Cortex of kidney (tissue), 1 donor: ENCODE measurements at places on chromosomes 6 and 20.

DNA sequence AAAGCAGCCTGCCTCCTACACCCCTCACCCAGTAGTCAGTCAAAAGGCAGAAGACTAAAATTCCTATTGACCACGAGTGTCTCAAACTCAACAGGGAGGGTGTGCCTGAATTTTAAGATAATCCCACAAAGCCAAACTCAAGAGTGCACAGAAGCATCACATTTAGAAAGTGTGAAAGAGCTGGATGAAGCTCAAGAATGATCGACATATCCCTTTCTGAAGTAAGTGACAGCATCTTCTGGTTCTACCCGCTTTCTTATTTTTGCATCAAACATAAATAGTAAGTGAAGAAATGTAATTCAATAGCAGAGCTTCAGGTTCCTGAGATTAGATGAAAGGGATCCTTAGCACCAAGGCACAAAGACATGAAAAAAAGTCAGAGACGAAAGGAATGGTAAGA is 64.5 kb upstream of the BACH2 start:
- no peak for DNase-seq

DNA sequence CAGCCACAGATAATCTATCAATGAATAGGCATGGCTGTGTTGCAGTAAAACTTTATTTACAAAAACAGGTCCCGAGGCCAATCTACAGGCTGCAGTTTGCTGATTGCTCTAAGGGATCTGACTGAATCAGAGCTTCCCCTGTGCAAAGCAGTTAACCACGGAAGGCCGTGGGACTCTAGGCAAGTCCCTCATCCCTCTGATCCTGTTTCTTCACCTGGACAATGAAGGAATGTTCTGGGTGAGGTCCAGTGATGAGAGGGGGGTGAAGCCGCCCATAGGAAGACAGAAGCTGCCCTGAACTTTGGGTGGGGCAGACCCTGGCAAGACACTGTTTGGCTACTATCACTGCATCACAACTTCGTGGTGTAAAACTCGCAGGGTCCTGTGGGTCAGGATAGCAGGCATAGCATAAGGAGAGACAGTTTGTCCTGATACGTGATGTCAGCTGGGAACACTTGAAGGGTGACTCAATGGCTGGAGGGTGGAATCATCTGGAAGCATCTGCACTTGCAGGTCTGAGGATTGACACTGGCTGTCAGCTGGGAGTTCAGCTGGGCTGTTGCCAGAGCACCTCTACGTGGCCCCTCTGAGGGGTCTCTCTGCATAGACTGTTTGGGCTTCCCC is 33.3 kb upstream of the TGM2 start:
- no peak for DNase-seq

GRCh38 chr6:5704708-5705107 is 302.0 kb downstream of the NRN1 start:
- no peak for DNase-seq

GRCh38 chr6:5112066-5112799 is 27.1 kb downstream of the PPP1R3G start:
- no peak for DNase-seq

DNA sequence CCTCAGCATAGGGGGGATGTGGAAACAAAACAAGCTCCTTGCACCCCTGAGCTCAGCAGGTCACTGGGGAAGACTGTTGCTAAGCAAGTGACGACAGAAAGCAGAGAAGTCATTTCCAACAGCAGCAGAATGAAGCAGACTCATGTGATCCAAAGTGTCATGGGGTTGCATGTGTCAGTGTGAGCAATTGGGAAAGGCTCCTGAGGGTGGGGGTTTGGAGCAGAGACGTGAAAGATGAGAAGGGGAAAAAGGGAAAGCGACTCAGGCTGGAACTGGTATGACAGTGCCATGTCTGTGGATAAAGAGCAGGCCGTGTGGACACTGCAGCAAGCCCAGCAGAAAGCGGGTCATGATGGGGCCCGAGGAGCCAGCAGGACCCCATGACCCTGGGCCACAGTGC is 363.9 kb downstream of the PREX1 start:
- no peak for DNase-seq

GRCh38 chr6:133995296-133995695 is 42.3 kb downstream of the TBPL1 start:
- DNase-seq = no peak

DNA sequence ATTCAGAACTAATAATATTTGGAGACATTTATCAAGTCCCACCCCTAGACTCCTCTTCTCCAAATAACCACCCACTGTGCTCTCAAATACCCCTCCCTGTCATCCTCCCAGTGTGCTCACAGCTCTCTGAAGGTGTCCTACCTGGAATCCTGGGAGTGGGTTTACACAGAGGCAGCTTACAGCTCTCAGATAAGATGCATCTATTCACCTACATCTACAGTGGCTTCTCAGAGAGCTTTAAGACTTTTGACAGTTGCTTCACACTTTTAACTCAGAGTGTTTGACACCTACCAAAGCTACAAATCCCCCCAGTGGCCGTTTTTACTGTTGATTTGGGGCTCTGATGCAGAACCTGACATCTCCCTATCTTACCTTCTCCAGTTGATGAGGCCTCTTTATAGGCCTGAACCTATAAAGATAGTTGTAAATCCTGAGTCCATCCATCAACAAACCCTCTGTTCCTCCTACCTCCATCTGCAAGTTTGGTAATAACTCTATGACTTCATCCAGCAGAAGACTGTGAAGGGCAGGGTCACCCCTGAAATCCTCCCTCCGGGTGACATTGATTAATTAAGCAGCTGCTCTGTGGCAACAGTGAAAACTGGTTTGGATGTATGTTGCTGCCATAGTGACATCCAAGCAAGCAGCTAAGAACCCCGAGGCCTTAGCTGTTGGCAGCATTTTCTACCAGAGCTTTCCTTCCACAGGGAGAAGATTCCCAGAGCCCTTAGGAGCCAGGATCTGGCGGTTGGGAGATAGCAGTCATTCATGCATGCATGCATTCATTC is 226.1 kb upstream of the RREB1 start:
- DNase-seq = no peak

DNA sequence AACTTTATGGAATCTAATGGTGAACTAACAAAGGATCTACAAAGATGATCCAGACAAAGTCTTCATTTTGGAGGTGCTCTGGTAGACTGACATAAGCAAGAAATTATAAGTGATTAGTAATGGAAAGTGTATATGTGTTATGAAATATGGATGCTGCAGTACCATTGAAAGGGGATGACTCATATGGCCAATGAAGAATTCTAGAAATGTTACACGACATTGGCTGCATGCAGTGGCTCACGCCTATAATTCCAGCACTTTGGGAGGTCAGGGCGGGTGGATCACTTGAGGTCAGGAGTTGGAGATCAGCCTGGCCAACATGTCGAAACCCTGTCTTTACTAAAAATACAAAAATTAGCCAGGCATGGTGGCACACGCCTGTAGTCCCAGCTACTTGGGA is 23.5 kb downstream of the CFAP206 start:
- DNase-seq = no peak

GRCh38 chr20:4099905-4100675 is 84.7 kb upstream of the RNF24 start:
- DNase-seq = no peak

GRCh38 chr6:123316733-123317323 is 319.9 kb downstream of the TRDN start:
- DNase-seq = no peak

GRCh38 chr6:32664827-32665362 is 1.6 kb downstream of the HLA-DQB1 start:
- no peak for DNase-seq

DNA sequence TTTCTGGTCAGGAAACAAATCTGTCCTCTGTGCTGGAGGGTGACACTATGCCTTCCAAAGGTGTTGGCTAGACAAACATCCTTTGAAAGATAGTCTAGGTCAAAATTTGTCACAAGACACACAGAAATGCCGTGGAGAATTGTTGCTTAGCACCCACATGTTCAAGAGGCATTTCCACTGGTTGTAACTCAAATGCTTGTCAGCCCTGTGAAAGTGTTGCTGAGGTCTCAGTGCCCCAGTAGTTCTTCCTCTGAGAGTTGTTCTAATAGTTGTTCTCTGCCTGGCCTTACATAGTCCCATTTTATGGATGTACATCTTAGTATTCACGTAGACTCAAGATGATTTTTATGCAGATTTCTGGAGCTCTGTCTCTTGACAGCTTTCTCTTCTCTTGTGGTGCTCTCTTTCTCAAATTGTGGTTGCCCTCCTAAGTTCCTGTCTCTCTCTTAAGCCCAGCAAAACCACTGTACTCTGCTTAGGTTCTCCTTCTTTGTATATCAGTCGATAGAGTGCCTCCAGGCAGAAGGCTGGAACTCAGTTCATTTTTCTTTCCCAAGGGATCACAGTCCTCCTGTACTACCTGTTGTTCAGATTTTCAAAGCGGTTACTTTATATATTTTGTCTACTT is 39.5 kb upstream of the REV3L start:
- no peak for DNase-seq

GRCh38 chr20:49914310-49915117 is 815 bp downstream of the SPATA2 start:
- no peak for DNase-seq

GRCh38 chr6:35378261-35378660 is 35.9 kb downstream of the PPARD start:
- no peak for DNase-seq

GRCh38 chr20:32796981-32797451 is 22.7 kb upstream of the MAPRE1 start:
- DNase-seq = no peak

DNA sequence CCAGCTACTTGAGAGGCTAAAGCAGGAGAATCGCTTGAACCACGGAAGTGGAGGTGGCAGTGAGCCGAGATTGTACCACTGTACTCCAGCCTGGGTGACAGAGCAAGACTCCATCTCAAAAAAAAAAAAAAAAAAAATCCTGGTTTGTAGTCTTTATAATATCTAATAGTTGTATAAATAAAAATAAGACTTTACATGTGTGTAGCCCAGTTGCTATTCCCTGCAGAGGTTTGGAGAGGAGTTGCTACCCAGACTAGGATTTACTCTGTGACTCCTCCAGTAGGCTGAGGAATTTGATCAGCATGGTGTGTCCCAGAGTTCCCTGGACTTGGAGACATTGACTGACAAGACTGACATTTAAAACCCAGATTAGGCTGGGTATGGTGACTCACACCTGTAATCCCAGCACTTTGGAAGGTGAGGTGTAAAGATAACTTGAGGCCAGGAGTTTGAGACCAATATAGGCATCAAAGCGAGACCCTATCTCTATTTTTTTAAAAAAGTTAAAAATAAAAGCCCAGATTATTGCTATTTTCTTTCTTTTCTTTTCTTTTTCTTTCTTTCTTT is 10.2 kb downstream of the CHMP4B start:
- DNase-seq = no peak

DNA sequence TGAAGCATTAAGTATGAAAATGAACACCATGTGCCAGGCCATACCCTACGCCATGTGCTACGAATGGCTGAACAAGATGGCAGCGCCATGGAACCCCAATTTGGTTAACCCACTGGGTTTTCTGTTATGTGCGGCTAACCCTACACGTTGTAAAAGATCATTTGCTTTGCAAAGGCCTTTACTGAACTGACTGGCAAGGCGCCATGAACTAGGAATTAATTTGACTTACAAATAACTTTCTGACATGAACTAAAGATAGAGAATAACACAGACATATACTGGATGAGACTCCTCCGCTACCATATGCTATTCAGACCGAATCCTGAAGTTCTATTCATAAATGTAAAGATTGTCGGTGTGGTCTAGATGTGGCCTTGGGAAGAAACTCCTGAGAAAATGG is 3.9 kb downstream of the CNKSR3 start:
- no peak for DNase-seq

DNA sequence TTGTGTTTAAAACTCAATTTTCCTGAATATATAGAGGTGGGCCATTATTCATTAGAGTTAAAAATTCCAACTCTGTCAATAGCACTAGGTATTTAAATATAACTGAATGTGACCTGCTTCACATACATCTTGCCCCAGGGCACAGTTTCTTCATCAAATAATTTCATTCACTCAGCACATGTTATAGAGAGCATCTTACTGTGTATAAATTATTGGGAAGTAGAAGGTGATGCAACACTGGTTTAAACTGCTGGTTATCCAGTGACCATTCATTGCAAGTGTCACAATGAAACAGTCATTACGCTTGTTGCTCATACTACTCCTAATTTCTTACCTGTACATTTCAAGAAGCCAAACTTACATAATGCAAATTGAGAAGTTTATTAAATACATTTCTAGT is 93.4 kb downstream of the KHDRBS2 start:
- no peak for DNase-seq

- DNase-seq = no peak
These were observed 176.4 kb downstream of the TBC1D32 start for GRCh38 chr6:121157906-121158305.

- DNase-seq = no peak
These were observed 6.4 kb downstream of the FAM83D start for GRCh38 chr20:38932457-38933120.

- no peak for DNase-seq
These were observed 711.1 kb downstream of the HDGFL1 start for GRCh38 chr6:23280437-23280836.

GRCh38 chr6:17974570-17975368 is 12.7 kb downstream of the KIF13A start:
- DNase-seq = no peak

GRCh38 chr6:143732536-143732935 is 54.8 kb downstream of the PHACTR2 start:
- no peak for DNase-seq

DNA sequence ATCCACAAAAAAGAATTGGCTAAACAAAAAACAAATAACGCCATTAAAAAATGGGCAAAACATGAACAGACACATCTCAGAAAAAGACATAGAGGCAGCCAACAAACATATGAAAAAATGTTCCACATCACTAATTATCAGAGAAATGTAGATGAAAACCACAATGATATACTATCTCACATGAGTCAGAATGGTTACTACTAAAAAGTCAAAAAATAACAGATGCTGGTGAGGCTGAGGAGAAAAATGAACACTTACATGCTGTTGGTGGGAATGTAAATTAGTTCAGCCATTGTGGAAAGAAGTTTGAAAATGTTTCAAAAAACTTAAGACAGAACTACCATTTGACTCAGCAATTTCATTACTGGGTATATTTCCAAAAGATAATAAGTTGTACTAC is 430.1 kb upstream of the JAG1 start:
- DNase-seq = no peak

- no peak for DNase-seq
These were observed 272.5 kb downstream of the CLIC5 start for GRCh38 chr6:45743028-45743615.

GRCh38 chr6:63597141-63598048 is 25.1 kb downstream of the LOC128125822 start:
- DNase-seq = no peak
